SJSA1 (cell line): ENCODE measurements at places on chromosomes 4 and X. TPM values are rescaled to one million over a fixed set of nuclear protein-coding genes. Genes with fewer than 3 reads are reported as not detected.

GRCh38 chr4:3709846-3710441 is 56.2 kb upstream of the ADRA2C start:
- H3K4me3 ChIP-seq = no peak overlapping the region
- H3K27me3 ChIP-seq = peaks cover 19% of the 10 kb centered on the region; the same call in 1 of the 2 replicates
- no peak overlapping the region for H3K27ac ChIP-seq
- DNase-seq = no peak

DNA sequence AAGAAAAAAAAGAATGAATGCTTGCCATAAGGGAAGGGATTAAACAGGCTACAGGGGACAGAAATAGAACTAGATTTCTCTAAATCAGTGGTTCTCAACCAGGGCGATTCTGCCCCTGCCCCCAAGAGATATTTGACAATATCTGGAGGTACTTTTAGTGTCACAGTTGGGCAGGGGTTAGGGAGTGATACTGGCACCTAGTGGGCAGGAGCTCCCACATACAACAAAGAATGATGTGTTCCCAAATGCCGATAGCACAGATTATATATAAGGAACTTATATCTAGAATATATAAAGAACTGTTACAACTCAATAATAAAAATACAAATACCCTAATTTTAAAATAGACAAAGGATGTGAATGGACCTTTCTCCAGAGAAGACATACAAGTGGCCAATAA is 14.7 kb downstream of the S100G start:
- no peak overlapping the region for H3K4me3 ChIP-seq
- DNase-seq = no peak
- no peaks in the 10 kb centered on the region for H3K27me3 ChIP-seq
- peaks cover 46% of the 10 kb centered on the region for H3K4me1 ChIP-seq
- H3K36me3 ChIP-seq = no peaks in the 10 kb centered on the region; the same call in 1 of the 2 replicates

DNA sequence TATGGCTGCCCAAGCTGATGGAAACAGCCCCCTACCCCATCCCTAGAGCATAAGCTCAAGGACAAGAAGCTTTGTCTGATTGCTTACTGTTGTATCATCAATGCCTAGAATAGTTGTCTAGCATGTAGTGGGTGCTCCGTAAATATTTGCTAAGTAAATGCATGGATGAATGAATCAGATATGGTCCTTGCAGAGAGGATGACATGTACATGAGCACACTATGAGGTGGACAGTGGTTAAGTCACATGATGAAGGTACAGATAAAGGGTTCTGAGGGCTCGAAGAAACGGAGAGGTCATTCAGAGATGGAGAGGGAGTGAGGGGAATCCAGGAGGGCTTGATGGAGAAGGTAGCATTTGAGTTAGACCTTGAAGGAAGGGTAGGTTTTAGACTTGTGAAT is 214.2 kb downstream of the RBMX2 start:
- no peak overlapping the region for H3K27ac ChIP-seq
- no peaks in the 10 kb centered on the region for H3K27me3 ChIP-seq
- no peaks in the 10 kb centered on the region for H3K4me1 ChIP-seq
- H3K4me3 ChIP-seq = no peak overlapping the region
- no peaks in the 10 kb centered on the region for H3K36me3 ChIP-seq

- H3K4me1 ChIP-seq = no peaks in the 10 kb centered on the region
- no peak overlapping the region for H3K27ac ChIP-seq
- no peaks in the 10 kb centered on the region for H3K36me3 ChIP-seq
- H3K27me3 ChIP-seq = no peaks in the 10 kb centered on the region
- H3K4me3 ChIP-seq = no peak overlapping the region
Observed at GRCh38 chrX:63363788-63364187, 12.7 kb upstream of the SPIN4 start.

GRCh38 chrX:48573690-48574269 is 504 bp upstream of the RBM3 start:
- no peaks in the 10 kb centered on the region for H3K27me3 ChIP-seq
- no peak for DNase-seq
- peaks cover 14% of the 10 kb centered on the region for H3K4me1 ChIP-seq

DNA sequence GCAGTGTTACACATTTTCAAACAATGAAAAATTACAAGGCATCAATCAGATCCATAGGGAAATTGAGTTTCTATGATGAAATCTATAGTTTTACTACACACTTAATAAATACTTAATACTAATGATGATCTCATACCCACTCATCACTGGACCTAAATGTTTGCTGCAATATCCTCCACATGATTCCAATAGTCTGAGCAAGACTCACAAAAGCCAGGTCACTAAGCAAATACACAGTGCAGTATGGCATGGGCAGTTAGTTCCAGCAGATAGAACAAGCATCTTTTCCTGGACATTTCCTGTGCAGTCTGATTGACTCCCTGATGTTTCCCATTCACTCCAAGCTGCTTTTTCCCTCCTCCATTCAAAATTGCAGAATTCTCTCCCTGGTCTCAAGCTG is 109.0 kb upstream of the ATOH1 start:
- no peak for DNase-seq
- no peak overlapping the region for H3K4me3 ChIP-seq
- H3K27ac ChIP-seq = no peak overlapping the region
- H3K36me3 ChIP-seq = no peaks in the 10 kb centered on the region

- H3K36me3 ChIP-seq = no peaks in the 10 kb centered on the region
- H3K4me1 ChIP-seq = no peaks in the 10 kb centered on the region
- no peak overlapping the region for H3K27ac ChIP-seq
- H3K27me3 ChIP-seq = no peaks in the 10 kb centered on the region
- DNase-seq = no peak
- no peak overlapping the region for H3K4me3 ChIP-seq
Observed at GRCh38 chrX:72105436-72105835, 26.3 kb downstream of the RTL5 start.

DNA sequence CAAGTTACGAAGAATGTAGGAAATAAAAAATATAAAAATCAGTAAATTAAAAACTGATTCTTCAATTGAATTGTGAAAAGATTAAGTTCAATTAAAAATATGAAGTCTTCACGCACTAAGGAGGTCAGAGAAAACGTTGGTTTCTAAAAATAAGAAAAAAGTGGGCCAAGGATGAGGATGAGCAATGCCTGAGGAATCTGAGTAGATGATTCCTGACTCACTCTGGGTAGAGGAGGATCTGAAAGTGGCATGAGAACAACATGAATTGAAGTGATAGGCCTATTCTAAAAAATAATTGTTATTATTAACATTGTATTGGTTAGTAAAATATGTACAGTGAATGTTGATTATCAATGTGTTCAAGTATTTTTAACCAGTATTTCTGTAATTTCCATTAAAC is 444.2 kb downstream of the GRIA2 start:
- H3K36me3 ChIP-seq = no peaks in the 10 kb centered on the region
- H3K27ac ChIP-seq = no peak overlapping the region
- H3K4me1 ChIP-seq = no peaks in the 10 kb centered on the region; the same call in 1 of the 2 replicates
- H3K4me3 ChIP-seq = no peak overlapping the region
- peak; percentile 11 for DNase-seq
- H3K27me3 ChIP-seq = no peaks in the 10 kb centered on the region

DNA sequence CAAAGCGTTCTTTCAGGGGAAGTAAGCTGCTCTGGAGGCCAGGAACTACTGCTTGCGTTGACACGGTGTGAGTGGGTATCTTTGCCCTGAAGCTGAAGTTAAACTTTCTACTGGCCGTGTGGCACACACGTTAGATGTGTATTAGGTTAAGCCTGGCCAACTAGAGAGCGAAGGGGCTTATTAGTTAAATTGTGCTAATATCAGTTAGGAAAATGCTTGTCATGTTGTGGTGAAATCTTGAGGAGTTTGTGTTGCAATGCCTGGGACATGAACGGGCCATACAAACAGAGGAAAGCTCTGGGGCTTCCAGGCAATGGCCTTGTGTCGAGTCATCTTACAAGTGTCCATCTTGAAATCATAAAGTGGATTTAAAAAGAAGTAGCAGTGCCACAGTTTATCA is 62.6 kb downstream of the NSUN7 start:
- no peak overlapping the region for H3K27ac ChIP-seq
- no peaks in the 10 kb centered on the region for H3K4me1 ChIP-seq
- no peaks in the 10 kb centered on the region for H3K27me3 ChIP-seq
- no peaks in the 10 kb centered on the region for H3K36me3 ChIP-seq

- peak; percentile 43 for DNase-seq
- H3K27ac ChIP-seq = peak overlapping the region; percentile 28; the same call in 1 of the 2 replicates
- peaks cover 3% of the 10 kb centered on the region; the same call in 1 of the 2 replicates for H3K4me1 ChIP-seq
- no peaks in the 10 kb centered on the region for H3K27me3 ChIP-seq
- H3K4me3 ChIP-seq = no peak overlapping the region
- no peaks in the 10 kb centered on the region for H3K36me3 ChIP-seq
Observed at GRCh38 chrX:31423609-31424189, 351.9 kb upstream of the FTHL17 start.

DNA sequence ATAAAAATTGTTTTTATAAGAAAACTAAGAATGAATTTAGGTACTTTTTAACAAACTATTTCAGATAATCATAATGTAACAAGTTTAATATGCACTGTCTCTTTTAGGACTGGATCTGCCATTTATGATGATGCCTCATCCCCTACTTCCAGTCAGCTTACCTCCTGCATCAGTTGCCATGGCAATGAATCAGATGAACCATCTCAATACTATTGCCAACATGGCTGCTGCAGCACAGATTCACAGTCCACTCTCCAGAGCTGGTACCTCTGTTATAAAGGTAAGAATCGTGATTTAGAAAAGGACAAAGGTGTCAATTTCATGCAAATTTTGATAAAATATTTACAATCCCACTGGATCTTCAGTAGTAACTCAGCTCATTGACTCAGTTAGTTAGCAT is 566.2 kb downstream of the DACH2 start:
- H3K4me1 ChIP-seq = no peaks in the 10 kb centered on the region
- DNase-seq = no peak

GRCh38 chr4:108611365-108611764 is 9.0 kb upstream of the RPL34 start:
- no peaks in the 10 kb centered on the region for H3K36me3 ChIP-seq
- H3K4me3 ChIP-seq = peak overlapping the region; percentile 8; the same call in 1 of the 2 replicates
- H3K27me3 ChIP-seq = no peaks in the 10 kb centered on the region
- H3K27ac ChIP-seq = no peak overlapping the region

GRCh38 chr4:44791831-44792230 is 65.5 kb upstream of the GNPDA2 start:
- H3K4me3 ChIP-seq = no peak overlapping the region
- H3K27me3 ChIP-seq = no peaks in the 10 kb centered on the region
- H3K4me1 ChIP-seq = no peaks in the 10 kb centered on the region
- no peak overlapping the region for H3K27ac ChIP-seq

DNA sequence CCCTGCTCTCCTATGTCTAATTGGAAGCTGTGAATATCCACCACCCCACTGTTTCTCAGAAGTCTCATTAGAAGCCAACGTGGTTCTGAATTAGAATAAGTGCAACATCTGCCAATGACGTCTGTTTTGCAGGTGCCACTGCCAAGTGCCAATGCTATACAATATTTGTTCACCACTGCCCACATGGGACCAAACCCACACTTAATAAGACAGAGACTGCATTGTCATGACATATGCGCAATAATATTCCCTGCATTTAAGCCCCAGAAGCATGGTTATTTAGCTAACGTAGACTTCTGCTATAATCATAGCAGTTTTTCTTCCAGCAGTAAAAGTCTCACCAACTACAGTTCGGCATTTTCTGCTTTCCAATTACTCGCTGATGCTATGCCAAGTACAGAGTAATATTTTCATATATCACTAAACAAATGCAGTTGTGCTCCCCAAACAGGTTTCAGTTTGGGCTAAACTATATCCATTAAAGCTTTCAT is 262.5 kb upstream of the PCDH18 start:
- no peak overlapping the region for H3K27ac ChIP-seq
- no peak for DNase-seq
- no peak overlapping the region for H3K4me3 ChIP-seq
- H3K36me3 ChIP-seq = no peaks in the 10 kb centered on the region

DNA sequence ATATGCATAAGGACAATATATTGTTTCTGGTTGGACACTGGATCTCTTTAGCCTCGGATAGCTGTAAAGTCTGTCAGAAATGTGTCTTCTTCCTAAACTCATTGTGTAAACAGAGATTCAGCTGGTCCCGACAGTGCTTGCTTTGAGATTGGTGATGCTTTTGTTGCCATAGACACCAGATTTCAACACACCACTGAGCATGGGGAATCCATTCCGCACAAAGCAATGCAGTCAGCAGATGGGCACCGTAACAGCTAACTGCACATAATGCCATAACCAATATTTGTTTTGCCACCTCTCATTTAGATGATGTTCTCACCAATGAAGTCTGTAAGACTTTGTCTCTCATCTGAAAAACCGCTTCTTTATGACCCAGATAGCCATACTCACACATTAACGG is 33.3 kb upstream of the FAM47C start:
- no peaks in the 10 kb centered on the region for H3K27me3 ChIP-seq
- no peak overlapping the region for H3K4me3 ChIP-seq
- H3K4me1 ChIP-seq = no peaks in the 10 kb centered on the region
- no peak overlapping the region for H3K27ac ChIP-seq
- no peak for DNase-seq

DNA sequence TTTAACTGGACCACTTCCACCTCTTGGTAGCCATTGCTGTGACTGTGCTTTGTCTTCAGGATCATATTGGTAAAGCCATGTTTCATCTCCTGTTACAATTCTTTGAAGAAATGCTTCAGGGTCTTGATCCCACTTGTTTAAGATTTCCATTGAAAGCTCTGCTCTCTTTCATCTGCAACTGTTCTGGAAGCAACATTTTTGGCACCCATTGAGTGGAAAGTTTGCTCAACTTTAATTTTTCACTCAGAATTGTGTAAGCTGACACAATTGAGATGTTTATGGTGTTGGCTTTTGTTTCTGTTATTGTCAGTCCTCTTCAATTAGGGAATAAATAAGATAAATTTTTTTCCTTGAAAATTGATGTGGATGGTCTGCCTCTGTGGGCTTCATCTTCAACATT is 237.4 kb downstream of the MAPK10 start:
- no peak for DNase-seq
- H3K36me3 ChIP-seq = no peaks in the 10 kb centered on the region
- no peak overlapping the region for H3K27ac ChIP-seq
- H3K4me3 ChIP-seq = no peak overlapping the region

DNA sequence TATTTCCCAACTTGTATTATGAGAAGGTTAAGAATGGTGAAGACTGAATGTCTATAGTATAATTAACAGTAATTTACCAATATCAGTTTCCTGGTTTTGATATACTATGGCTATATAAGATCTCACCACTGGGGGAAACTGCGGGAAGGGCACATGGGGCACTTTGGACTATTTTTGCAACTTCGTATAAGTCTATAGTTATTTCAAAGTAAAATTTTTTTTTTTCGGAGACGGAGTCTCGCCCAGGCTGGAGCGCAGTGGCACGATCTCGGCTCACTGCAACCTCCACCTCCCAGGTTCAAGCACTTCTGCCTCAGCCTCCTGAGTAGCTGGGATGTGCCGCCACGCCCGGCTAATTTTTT is 46.1 kb downstream of the CXorf58 start:
- no peaks in the 10 kb centered on the region for H3K36me3 ChIP-seq
- DNase-seq = no peak
- no peak overlapping the region for H3K27ac ChIP-seq
- no peak overlapping the region for H3K4me3 ChIP-seq
- H3K27me3 ChIP-seq = no peaks in the 10 kb centered on the region

GRCh38 chr4:172995161-172995560 is 173.4 kb upstream of the GALNT7 start:
- peaks cover 31% of the 10 kb centered on the region for H3K4me1 ChIP-seq
- no peak overlapping the region for H3K27ac ChIP-seq
- no peak for DNase-seq
- no peak overlapping the region for H3K4me3 ChIP-seq
- no peaks in the 10 kb centered on the region for H3K27me3 ChIP-seq

SMIM31 gene
- not detected in 2 replicates for total RNA-seq

WDR17 gene
- total RNA-seq = 0.41 and 0.58 TPM in 2 replicates

FMR1NB gene
- total RNA-seq = not detected in 2 replicates

CXCL3 gene
- 0.34 TPM in 1 of 2 replicates, not detected in the other for total RNA-seq

USP51 gene
- 1.8 and 1.9 TPM in 2 replicates for total RNA-seq
